ENCODE measurements at places on chromosomes 4 and X.

DNA sequence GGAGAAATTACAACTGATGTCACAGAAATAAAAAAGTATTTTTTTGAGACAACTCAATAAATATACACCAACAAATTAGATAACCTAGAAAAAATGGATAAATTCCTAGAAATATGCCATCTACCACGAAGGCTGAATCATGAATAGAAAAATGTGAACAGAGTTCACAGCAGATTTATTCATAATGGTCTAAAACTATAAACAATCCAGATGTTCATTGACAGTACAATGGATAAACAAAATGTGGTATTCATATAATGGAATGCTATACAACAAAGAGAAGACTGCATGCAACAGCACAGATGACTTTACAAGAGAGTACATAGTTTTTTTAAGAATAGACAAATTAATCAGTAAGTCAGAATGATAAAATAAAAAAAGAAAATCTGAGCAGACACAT is 55.2 kb downstream of the CLOCK start:
- DNase-seq = no peak

DNA sequence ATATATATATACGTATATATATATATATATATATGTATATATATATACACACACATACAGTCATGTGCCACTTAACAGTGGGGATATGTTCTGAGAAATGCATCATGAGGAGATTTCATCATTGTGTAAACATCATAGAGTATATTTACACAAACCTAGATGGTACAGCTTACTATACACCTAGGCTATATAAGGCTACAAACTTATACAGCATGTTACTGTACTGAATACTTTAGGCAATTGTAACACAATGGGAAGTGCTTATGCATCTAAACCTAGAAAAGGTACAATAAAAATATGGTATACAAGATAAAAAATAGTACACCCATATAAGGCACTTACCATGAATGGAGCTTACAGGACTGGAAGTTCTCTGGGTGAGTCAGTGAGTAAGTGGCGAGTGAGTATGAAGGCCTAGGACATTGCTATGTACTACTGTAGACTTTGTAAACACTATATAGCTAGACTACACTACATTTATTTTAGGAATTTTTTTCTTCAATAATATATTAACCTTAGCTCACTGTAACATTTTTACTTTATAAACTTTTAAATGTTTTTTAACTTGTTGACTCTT is 13.2 kb upstream of the CCSER1 start:
- DNase-seq = no peak

- DNase-seq = no peak
These were observed 30.3 kb downstream of the CCNG2 start for GRCh38 chr4:77187322-77187721.

DNA sequence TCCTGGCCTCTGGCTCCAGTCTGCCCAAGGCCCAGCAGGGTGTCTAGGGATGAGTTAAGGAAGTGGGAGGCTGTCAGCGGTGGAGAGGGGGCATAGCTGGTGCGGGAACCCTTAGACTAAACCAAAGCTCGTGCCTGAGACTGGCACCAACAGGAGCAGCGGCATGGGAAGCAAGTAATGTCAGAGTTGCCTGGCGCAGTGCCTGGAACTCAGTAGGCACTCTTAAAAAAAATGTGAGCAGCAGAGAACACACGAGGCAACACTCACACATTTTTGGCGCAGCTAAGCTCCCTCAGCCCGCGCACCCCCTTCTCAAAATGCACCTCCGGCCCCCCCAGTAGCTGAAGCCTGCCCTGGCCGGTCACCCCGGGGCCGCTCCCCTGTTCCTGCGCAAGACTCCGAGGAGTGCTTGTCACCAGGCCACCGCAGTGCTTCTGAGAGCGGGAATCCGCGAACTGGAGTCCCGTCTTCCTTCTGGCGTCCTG is 583 bp downstream of the GABRE start:
- DNase-seq = no peak

- DNase-seq = no peak
These were observed 151.1 kb upstream of the MAMLD1 start for GRCh38 chrX:150211988-150212387.

- no peak for DNase-seq
These were observed 20.9 kb upstream of the DUSP9 start for GRCh38 chrX:153626025-153626633.

DNA sequence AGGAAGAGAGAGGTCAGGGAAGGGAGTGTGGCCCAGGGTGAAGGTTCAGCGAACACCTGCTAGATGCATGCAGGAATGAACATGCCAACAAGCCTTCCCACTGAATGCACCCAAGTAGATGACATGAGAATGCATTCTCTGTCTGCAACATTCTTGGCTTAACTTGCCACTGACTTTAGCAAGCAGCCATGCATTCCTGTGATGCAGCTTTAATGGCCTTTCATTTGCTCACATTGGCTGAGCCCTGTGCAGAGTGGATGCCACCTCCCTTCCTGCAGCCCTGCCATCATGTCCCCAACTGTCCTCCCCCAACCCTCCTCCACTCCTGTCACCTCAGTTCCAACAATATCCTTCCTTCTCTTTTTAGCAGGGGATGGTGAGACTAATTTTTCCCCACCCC is 25.3 kb upstream of the MTNR1A start:
- no peak for DNase-seq

DNA sequence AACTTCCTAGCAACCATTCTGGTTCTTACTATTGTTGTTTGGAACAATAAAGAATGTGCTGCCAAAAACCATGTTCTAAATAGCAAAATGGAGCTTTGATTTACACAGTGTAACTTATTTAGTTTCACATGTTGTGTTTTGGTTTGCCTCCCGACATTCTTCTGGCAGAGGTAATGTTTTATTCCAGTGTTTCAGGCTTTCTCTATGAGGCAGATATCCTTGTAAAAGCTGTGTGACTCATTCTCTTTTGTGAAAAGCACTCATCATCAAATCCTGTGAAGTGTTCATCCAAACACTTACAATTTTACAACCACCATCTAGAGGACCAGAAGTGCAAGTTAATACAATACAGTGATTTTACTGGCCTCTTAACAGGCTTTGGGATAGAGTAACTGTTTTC is 219.0 kb upstream of the GIMD1 start:
- no peak for DNase-seq

DNA sequence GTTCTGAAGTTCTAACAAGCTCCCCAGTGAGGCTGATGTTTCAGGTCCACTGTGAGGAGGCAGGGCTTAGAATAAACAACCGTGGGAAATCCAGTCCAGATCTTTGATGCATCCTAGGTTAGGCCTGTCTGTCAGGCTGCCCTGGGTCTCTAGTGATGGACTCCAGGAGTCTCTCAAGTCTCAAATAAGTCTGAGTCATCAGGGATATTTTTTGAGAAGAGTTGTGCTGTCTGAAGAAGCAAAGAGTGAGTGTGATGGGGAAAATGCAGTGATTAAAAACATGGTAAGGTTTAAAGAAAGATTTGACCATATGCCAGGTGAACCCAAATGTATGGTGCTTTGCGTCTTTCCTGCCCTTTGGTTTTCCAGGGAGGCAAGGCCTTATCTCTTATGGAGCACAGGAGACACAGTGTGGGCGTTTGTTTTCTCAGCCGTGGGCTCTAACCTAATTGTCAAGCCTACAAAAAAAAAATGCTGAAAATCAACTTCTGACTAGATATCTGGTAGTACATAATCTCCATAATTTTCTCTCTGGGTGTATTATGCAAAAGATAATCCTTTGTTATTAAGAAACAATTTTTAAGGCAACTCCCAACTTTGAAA is 100.7 kb downstream of the PTTG2 start:
- DNase-seq = no peak

DNA sequence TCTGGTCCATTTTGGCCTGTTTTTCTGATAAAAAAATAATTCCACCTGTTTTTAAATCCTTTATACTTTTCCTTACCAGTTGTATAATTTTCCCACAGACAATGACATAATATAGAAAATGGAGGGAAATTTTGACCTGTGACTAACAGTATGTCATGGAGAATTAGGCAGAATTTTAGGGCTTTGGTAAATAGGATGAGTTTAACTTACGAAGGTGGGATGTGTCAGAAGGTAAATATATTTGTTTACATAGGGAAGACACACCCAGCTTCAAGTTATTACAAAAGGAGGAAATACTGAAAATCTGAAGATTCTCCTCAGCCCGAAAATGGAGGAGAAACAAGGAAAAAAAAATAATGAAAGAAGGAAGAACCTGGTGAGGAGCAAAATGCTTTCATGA is 64.6 kb upstream of the PPP3CA start:
- no peak for DNase-seq

DNA sequence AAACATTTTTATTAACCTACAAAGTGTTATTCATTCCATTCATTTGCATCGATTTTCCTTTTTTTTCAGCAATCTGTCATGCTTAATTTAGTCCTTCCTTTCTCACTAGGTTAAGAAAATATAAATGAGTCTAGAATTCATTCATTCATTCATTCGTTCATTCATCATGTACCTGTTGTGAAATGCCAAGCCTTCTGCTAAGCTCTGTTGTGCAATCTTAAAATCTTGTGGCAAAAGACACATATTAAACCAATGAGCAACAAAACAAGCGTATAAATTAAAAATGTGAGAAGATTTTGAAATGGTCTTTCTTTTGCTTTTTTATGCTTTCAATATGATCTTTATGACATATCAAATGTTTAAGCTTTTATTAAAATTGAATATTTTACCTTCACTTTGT is 88.6 kb upstream of the MAD2L1 start:
- no peak for DNase-seq

- no peak for DNase-seq
These were observed 34.8 kb upstream of the DCK start for GRCh38 chr4:70958681-70959080.

- DNase-seq = no peak
These were observed 493.0 kb downstream of the ZIC3 start for GRCh38 chrX:138058931-138059330.

DNA sequence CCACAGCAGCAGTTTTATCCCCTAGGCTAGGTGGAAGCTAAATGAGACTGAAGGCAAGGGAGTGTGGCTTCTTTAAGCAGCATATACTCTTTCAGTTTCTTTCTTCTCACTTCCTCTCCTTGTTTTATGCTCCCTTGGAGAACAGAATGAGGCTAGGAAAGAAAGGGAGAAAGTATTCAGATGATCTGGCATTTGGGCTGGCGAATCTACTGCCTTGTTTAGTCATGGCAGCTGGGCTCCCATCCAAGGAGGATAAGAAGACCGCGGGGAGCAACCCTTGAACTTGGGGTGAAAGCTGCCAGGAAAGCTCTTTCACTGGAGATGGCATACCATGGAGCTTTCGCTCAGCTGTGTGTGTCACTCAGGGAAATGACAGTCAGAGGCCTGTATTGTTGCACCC is 72.1 kb downstream of the ARHGEF38 start:
- DNase-seq = peak; percentile 19

DNA sequence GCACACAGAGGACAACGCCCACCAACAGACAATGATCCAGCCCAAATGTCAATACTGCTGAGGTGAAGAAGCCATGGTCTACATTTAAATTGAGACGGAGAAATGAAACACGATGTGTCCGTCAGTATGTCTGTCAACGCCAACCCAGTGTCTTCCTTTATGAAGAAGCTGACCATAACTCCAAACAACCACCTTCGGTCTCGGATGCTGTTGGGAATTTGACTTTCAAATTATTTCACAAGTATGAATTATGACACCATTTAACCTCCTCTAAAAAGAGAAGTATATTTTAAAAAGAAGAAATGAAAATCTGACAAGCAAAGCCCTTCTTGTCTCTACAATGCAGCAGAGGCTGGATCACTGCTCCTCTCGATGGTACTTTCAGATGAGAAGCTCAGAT is 123.7 kb upstream of the MAP3K15 start:
- no peak for DNase-seq

DNA sequence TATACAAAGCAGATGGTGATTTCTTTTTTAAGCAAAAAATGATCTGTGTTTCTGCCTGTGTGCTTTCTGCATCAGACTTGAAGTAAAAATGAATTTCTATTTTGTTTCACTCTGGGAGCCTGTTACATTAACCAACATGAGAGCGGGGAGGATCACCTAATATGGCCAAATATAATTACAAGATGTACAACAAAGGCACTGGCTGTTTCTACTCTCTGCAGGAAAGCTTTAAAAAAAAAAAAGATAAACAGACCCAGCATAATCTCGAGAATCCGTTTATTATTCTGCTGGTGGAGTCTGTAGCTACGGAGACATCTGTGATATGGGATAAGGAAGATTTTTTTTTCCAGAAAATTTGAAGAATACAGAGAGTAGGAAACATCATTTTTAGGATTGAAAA is 103.6 kb downstream of the COMMD8 start:
- DNase-seq = no peak

GRCh38 chrX:11758400-11759171 is 549 bp downstream of the MSL3 start:
- peak; percentile 85 for DNase-seq

DNA sequence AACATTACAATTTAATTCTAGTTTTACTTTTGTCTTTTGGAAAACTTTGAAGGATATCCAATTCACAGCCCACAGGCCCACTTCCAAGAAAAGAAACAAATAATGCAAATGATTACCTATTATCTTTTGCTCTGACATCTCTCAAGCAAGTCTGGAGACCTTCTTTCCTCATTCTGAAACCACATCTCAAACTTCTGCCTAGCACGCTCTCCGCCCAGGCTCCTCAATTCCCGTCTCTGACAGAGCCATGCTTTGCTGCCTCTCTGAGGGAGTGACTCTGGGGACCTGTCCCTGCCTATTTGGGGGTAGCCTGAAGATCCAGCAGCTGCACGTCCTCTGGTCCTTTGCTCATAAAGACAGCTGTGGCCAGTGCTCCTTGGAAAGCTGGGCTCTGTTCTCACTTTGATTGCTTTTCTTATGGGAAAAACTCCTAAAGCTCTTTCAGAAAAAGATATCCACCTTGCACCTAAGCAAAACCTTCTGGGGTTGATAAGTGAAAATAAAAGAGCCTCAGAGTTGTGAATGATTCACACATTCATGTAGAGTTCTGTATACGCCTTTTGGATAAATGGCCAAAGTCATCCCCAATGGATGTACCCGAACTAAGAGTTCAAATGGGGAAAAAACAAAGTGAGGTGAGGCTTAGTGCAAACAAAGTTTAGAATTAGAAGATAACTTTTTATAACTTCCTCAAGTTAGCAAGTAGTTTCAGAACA is 72.4 kb upstream of the TNIP3 start:
- DNase-seq = no peak

- DNase-seq = no peak
These were observed 31.0 kb downstream of the TMSB4X start for GRCh38 chrX:13005661-13006473.

DNA sequence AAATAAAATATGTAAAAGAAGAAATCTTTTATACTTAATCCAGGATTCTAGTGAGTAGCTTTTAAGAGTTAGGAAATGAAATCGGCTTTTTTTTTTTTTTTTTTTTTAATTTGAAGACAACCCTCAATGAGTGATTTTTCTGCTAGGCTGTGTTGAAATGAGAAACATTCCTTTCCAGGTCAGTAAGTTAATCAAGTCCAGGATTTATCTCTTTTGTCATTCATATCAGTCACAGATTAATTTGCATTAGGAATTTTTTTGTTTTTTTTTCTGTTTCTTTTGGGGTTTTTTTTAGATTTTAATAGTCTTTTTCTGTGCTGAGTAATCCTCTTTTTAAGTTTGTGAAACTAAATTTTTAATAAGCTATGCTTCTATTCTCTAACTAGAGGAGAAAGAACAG is 448.1 kb downstream of the ADGRL3 start:
- no peak for DNase-seq
